ENCODE measurements at places on chromosomes 2 and 18.

- DNase-seq = no peak
These were observed 37.7 kb upstream of the MEX3C start for GRCh38 chr18:51235009-51235789.

DNA sequence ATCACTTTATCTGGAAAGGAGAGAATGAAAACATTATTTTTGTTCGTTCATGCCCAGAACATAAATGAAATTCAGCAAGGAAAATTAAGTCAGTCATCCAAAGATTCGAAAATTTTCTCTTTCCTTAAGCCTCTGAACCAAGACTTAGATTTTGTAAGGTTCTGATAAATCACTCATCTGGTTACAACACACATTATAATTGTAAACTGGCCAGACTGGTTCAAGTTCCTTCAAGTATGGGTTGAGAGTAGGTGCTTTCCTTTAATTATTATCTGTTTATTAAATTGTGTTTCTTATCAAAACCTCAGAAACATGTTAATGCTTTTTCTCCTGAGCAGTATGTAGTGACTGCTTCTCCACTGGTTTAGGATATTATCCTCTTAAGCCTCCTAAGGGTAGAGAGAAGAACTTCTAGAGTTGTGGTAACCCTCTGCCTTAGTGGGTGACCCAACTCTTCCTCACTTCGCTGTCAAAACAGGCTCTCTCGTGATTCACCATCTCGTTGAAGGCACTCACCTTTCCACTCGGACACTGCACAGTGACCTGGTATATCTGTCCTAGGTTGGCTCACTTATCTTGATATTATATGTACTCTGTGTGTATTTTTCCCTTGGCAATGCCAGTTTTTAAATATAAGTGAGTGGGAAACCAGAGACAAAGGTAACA is 325.9 kb downstream of the PAX3 start:
- no peak for DNase-seq

DNA sequence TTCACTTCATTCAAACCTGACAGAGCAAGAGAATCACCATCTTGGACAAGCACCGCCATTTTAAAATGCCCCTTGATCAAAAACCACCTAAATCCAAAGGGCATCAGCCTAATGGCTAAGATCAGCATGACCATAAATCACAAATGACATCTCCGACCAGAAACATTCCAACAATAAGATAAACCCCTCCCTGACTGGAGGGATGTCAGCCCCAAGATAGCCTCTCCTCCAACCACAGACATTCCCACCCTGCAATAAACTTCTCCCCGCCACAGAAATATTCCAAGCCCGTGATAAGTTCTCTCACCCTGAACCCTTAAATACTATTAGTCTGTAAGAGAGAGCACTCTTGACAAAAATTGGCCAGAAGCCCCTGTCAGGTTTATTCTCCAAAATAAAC is 21.6 kb upstream of the LYPD1 start:
- no peak for DNase-seq

DNA sequence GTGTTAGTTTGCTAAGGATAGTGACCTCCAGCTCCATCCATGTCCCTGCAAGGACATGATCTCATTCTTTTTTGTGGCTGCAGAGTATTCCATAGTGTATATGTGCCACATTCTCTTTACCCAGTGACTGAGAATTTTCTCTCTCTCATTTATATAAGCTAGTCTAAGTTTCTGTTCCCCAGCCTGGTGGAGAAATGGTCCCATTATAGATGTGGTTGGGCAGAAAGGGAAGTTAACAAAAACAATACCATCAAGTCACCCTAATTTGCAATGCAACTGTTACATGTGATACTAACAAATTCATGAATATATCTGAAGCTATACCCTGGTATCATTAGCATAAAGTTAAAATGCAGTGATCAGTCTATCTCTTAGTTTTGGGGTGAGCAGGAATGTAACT is 54.0 kb downstream of the DNER start:
- no peak for DNase-seq

- DNase-seq = no peak
These were observed 435.9 kb downstream of the TSN start for GRCh38 chr2:122191331-122191730.

- DNase-seq = no peak
These were observed 75.7 kb downstream of the RBMS1 start for GRCh38 chr2:160417745-160418397.
